ENCODE measurements at places on chromosomes 7 and 10.

GRCh38 chr7:107972075-107972482, 30.9 kb downstream of the LAMB1 start:
- DNase-seq: no peak

DNA sequence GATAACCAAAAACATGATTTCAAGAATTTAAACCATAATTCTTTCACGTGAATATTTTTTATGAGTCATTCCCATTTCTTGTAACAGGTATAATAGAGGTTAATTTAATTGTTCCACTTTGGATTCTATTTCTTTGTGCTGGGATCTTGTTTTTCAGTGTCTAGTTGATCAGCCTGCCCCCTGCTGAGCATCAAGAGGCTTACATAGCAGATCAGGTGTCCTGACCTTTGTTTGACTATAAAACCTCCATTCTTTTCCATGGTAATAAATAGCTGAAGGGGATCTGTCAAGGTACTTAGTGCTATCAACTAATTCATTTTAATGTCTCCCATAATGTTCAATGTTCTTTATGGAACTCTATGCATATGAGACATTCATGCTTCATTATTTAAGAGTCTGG, 4.9 kb downstream of the COL17A1 start:
- DNase-seq: no peak

GRCh38 chr7:39580149-39580874, 14.1 kb downstream of the YAE1 start:
- peak; percentile 84 for DNase-seq

DNA sequence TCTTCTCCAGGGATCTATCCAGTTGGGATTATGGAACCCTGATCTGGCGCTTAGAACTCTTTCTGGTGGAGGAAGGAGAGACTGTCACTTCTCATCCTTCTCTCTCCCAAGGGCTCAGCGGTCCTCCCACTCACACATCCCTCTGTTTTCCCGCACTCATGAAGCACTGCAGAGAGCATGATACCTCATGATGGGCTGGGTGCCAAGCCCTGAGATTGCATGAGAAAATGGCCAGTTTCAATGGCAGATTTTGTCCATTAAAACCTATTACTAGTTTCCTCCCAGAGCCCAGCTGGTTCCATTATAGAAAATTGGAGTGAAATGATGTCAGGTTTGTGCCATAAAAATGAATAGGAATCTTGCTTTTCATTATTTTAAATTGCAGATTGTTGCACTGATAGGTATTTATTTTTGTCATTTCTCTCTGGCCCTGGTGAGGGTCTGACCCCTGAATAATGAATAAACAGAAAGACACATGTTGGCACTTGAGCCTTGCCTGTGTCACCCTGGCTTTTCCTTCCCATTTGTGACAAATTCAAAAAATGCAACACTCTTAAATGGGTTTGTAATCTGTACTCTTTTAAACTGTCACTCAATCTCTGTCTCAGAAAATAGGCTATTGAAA, 1151.1 kb downstream of the TYW1 start:
- DNase-seq: no peak

- no peak for DNase-seq
Observed at GRCh38 chr7:3240826-3241430, 60.1 kb upstream of the SDK1 start.

DNA sequence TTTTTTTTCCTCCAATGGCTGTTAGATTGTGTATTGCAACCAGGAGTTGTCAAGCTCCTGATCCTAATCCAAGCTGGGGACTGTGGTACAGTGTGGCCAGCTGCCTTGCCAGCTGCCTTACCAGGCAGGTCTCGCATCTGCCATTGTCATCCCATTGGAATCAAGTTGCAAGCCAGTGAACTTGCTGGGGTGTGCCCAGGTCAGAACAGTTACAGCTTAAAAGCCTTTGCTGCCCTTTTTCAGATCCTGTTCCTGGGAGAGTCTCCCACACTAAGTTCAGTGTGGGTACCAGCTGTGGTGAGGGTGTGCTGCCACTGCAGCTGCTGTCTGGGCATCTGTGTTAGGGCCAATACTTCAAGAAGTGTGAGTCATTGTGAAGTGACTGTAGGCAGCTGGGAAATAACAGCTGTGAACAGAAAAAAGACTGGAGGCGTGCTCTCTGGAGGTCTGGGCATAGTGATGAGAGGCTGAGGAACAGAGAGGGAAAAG, 72.8 kb downstream of the CCNY start:
- no peak for DNase-seq

DNA sequence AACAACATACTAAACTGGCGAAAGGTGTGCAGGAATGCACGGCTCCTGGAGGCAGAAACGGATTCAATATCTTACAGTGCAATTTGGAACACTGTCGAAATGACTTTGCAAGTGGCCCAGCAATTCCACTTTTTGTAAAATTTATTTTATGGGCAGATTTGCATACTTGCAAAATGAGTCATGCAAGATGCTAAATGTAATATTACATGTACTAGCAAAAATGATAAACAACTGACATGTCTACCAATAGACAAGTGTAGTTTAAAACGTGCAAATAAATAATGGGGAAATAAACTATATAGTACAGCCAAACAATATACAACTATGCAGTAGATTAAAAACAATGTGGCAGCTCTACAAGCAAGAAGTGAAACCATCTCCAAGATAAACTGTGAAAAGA, 97.7 kb downstream of the ARHGAP12 start:
- DNase-seq: no peak

GRCh38 chr7:94999069-94999351, 91.6 kb downstream of the PPP1R9A start:
- DNase-seq: no peak

- no peak for DNase-seq
Observed at GRCh38 chr7:76296743-76297740, 5.4 kb upstream of the HSPB1 start.

DNA sequence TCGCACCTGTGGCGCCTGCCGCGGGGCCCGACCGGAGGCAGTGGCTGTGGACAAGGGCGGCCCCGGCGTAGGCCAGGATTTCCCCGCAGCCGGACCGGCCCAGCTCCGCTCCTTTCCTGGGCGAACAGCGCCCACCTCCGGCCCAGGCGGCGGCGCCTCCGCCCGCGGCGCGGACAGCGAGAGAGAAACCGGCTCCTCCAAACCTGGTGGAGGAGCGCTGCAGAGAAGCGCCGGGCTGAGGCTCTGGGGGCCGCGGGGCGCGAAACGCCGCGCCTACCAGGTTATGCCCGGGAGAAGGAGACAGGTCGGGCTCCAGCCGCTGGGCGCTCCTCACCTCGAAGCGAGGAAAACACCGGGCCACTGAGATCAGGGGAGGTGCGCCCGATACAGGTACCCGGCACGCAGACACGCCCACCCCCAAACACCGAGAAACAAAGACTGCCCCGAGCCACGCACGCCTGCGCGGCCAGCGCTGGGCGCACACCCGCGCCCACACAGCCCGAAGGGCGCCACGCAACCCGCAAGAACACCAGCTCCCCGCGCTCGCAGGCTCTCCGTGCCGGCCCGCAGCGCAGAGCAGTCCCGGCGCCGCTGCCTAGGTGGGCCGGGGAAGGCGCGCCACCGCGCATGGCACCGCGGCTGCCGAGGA, 3.3 kb downstream of the GRID1 start:
- DNase-seq: peak; percentile 35

GRCh38 chr10:95247200-95247880, 43.5 kb downstream of the PDLIM1 start:
- no peak for DNase-seq

GRCh38 chr7:15389073-15389472, 172.7 kb downstream of the AGMO start:
- DNase-seq: no peak

DNA sequence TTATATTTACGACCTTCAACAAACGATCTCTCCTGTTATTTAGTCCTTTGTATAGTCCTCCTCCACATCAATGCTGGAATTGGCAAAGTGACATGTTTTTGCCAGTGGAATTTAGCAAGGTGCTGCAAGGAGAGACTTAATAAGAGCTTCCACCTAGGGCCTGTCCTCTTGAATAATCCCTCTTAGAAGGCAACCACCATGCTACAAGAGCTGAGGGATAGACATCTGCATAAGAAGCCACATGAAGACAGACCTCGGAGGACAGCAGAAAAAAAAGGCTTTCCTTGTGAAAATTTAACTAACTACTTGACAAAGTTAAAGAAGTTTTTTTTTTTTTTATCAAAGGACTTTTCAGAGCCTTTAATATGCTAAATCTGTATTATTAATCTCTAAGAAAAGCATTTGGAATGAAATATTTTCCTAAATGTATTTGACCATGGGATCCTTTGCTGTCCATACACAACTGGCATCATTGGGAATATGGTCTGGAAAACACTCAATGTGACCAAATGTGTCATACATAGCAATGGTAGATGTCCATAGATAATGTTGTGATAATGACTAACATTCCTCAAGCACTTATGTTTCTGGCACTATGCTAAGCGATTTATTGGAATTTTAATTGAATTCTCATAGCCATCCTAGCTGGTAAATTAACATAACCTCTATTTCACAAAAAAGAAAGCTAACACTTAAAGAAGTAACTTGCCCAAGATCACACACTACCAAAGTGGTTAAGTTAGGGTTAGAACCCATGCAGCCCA, 13.2 kb downstream of the HYCC1 start:
- no peak for DNase-seq

DNA sequence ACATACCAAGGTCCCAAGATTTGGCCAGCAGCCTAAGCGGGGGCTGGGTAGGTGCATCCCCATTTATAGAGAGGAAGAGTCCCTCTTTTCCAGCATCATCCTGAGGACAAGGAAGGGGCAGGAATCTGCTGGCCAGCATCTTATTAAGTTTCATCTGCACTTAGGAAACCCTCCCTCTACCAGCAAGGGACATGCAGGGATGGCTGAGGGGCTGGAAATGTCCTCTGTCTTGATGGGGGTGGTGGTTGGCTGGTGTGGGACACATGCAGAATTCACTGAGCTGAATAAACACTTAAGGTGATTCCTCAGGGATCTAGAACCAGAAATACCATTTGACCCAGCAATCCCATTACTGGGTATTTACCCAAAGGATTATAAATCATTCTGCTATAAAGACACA, 42.1 kb downstream of the NOD1 start:
- DNase-seq: no peak

DNA sequence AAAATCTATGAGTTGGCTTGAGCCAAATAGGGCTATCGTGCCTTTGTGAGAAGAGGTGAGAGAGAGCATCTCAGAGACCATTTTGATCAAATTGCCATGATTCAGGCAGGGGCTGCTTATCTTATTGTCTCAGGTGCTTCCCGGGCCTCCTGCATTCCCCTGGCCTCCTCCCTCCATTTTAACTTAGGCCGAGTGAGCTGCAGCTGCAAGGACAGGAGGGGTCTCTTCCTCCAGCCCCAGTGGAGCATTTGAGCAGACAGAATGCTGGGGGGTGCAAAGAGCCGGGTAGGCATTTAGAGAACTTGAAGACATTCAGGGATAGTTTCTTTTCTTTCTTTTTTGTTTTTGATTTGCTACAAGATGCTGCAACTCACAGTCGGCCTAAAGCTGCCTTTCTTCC, 59.0 kb downstream of the BUB3 start:
- no peak for DNase-seq

GRCh38 chr10:50600831-50601477, 22.8 kb downstream of the SGMS1 start:
- no peak for DNase-seq

DNA sequence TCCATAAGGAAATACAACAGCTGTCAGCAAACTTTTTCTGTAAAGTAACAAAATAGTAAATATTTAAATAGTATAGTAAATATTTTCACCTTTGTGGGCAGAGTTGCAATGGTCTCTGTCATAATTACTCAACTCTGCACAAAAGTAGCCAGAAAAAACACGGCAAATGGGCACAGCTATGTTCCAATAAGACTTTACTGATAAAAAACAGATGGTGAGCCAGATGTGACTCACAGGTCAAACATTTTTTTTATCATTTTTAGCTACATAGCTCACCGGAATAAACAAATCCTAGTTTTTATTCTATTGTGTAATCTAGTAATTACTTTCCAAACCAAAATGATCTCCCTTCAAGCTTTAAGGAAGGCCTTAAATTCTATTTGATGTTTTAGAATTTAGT, 55.3 kb downstream of the NCAPG2 start:
- DNase-seq: no peak

DNA sequence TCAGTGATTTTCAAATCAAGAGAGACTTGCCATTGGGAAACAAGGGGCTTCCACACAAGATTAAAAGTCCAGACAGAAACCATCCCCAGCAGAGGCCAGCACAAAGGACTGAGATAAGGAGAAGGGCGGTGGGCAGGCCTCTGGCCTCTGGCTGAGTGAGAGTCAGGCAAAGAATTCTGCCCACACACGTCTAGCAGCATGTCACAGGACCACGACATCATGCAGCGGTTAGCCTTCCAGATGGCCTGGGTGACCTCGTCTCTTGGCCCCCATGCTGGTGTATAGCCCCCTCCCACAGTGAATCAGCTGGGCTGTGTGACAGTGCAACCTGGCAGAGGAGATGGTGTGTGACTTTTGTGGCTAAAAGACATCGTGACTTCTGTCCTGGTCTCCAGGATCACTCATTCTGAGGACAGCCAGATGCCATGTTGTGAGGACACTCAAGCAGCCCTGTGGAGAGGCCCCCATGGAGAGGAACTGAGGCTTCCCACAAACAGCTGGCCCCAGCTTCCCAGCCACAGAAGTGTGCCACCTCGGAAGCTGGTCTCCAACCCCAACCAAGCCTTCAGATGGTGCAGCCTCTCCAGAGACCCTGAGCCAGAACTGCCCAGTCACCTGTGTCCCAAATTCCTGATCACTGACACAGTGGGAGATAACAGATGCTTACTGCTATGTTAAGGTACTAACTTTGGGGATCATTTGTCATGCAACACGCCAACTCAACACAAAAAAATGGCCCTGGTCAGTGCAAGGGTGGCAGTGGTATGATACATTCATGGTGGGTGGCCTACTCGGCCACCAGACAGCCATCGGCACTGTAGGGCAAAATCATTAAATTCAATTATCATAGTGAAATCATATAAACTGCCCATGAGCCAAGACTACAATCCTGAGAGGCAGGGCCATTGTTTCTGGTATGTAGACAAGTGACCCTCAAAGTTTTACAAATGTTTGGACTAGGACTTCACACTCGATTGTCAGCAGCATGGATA, 73.2 kb downstream of the TNS3 start:
- no peak for DNase-seq

Data from left cardiac atrium (tissue), 4 donors.